ENCODE measurements at places on chromosomes 11 and 22.

DNA sequence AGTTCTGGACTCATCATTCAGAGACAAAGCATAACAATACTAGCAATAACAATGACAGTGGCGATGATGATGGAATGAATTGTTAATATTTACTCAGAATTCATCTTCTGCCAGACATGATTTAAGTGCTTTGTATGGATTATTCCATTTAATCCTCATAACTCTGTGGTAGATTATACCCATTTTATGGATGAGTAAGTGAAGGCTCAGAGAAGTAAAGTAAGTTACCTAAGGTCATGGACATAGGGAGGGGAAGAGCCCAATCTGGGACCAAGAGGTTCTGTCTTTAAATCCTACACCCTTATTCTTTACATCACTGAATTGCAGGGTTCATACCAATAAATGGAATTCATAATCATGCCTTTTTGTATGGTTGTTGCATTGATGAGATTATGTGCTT, 72.7 kb downstream of the MYO18B start:
- no peak for DNase-seq

DNA sequence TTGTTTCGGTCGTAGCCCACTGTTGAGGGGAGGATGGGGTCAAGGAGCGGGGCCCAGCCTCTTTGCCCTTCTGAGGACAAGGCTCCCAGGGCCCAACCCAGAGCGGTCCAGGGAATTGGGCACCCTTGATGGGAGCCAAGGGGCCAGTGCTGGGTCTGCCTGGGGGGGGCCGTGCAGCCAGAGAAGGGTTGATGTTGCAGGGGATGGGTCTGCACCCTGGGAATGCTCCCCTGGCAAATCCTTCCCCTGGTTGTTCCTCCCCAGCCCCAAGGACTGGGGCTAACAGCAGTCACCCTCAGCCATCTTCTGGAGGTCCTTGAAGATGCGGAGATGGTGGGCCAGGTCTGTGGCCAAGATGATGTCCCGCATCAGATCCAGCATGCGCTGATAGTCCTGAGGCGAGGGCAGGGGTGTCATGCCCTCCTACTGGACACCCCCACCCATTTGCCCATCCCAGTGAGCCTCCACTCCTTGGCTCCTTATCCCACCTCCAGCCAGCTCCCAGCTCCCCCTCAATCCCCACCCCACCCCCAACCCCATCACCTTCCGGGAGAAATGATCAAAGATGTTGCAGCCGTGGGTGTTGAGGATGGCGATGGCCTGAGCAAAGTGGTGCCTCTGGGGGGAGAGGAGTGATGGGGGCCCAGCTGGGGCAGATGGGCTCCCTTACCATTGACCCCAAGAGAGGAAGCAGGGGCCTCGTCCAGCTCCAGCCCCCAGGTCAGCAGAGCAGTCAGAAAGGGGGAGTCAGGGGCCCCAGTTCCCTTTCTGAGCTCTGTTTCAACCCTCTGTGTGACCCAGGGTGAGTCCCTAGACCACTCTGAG, 95.0 kb downstream of the PDE2A start:
- DNase-seq, result no peak

DNA sequence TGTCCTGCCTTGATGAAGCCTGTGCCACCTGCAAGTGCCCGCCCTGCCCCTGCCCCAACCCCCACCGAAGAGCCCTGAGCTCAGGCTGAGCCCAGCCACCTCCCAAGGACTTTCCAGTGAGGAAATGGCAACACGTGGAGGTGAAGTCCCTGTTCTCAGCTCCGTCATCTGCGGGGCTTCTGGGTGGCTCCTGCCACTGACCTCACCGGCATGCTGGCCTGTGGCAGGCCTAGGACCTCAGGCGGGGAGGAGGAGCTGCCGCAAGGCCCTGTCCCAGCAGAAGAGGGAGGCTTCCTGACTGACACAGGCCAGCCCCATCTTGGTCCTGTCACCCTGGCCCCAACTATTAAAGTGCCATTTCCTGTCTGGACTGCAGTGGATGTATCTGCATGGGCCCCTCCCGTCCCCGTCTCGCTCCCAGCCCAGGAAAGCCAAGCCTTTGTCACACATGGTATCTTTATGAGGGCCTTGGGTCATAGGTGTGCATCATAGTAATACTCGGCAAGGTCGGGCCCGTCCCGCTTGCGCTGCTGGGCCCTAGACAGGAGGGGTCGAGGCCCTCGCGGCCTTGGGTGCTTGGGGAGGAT, 882 bp downstream of the FREY1 start:
- DNase-seq, result no peak

DNA sequence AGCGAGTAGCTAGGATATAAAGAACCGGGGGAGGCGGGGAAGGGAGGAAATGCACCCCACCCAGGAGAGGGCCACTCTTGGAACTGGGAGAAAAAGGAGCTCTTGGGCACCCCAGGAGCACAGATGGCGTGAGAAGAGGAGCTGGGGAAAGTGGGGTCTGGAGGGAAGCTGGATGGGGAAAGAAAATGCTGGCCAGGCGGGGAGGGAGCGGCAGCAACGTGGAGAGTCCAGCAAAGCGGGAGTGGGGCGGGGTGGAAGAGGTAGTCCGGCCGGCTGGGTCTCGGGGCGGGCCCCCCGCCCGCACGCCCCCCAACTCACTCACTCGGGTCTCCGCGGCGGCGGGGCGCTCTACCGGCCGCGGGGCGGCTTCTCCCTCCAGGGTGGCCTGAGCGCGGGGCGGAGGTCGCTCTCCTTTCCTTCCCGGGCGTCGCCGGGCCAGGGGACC, 522 bp downstream of the TOB2 start:
- no peak for DNase-seq

- no peak for DNase-seq
These were observed 38.2 kb downstream of the TRIOBP start for GRCh38 chr22:37734964-37735451.

Data from DND-41 (cell line).